A549 (cell line): ENCODE measurements at places on chromosomes 12 and 14.

DNA sequence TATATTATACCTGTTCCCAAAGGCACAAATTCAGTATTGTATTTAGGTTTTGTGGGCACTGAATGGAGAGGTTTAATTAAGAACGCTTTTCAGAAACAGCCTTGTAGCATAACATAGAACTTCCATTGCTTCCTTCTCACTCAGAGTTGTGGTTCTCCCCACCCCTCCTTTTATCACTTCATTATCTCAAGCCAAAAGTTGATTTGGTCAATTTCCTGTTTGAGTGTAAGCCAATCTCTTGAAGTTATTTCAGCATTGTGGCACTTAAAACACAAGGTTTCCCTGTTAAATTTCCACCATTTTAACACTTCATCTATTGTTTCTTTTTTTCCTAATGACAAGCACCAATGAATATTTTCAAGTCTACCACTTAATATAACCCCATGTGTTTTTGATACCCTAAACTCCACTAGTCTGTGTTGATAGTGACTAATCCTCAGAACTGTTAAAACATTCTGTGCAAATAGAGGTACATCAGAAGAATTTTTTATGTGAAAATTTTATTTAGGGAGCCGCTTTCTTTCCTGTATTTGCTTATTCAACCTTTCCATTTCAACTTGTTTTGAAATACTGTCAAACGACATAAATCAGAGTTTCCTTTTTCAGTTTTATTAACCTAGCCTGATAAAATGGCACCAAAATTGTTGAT is 340.1 kb downstream of the BCAT1 start:
- no peak for DNase-seq

DNA sequence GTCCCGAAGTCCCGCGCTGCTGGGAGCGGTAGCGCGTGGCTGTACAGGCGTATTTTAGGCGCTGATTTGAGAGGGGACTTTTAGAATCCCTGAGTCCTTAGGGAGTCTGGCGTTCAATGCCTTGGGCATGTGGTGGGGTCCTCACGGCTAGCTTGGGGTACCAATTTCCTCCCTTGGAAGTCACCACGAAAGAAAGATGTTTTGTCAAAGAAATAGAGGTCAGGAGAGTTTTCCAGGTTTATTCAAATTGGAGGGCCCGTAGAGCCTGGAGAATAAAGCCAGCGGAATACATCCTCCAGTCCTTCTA is 63.9 kb downstream of the KLHL28 start:
- no peak for DNase-seq

DNA sequence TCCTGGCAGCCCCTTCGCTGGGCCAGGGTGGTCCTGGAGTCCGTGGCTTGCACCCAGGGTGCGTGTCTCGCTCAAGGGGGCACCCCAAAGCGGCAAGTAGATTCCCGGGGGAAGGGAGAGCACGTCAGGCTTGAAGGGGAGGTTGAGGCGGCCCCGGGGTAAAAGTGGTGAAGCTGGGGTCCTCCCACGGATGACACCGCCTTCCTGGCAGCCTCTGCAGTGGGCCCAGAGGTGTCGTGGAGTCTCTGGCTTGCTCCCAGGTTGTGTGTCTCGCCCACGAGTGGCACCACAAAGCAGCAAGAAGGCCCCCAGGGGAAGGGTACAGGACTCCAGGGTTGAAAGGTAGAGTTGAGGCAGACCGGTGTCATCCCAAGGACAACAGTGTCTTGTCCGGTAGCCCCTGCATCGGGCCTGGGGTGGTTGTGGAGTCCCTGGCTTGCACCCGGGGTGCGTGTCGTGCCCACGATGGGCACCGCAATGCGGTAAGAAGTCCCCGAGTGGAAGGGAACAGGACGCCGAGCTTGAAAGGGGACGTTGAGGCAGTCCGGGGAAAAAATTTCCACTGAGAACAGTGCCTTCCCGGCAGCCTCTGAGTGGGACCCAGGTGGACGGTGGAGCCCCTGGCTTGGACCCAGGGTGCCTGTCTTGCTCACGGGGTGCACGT is 158.0 kb upstream of the ALG10B start:
- DNase-seq = no peak

- no peak for DNase-seq
Observed at GRCh38 chr12:3157581-3158323, 80.6 kb downstream of the TSPAN9 start.

DNA sequence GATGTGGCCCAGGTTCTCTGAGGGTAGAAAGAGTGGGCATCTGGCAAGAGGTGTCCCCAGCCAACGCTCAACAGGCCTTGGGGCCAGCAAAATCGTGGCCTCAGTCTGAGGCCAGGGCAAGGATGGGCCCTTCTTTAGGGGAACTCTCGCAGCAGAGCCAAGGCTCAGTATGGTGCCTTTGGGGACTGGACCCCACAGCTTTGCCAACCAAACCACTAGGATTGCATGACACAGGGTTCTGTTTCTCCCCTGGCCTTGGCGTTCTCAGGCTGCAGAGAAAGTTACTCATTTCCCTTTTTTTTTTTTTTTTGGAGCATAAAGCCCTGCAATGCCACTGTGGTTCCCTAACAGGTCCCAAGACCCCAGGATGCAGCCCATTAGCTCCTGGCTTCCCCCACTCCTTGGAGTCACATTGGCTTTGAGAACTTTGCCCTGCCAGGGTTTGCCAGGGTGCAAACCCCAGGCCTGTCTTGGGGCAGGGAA is 100.6 kb downstream of the LGMN start:
- DNase-seq = no peak

- no peak for DNase-seq
Observed at GRCh38 chr14:65496178-65496993, 83.9 kb downstream of the FUT8 start.
